Glomerular endothelial cell (primary cell): ENCODE measurements at places on chromosomes 1 and 21. TPM values are rescaled to one million over a fixed set of nuclear protein-coding genes. Genes with fewer than 3 reads are reported as not detected.

DRAXIN gene
- 0.29 and 0.68 TPM in 2 replicates for total RNA-seq

DNA sequence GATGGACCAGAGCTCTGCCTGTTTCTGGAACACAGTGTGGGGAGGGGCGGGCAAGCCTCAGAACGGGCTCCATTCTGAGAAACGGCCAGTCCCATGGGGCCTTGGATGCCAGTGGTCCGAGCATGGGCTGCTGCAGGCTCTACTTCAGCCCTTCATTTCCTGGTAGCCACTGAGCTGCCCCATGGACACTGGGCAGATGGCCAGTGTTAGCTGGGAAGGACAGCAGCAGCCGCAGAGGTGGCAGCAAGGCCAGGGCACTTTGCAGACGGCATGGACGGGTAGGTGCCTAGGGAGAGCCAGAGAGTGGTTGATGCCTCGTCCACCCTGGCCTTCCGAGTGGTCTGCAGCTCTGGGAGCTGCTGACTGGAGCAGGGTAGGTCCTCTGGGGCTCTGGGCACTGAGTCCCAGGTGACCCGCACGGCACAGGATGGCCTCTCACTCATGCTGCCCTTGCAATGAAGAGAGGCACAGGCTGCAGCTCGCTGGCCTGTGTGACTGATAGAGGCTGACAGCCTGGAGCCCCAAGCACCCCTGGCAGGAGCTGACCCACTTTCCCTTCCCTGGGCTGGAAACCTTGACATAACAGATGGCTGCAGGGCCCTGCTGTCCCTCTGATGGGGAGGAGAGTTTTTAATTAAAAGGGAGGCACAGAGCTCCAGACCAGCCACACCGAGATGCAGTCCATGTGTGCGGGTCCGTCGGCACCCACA is 87.7 kb upstream of the COL6A1 start:
- DNase-seq, result no peak

GRCh38 chr1:117695796-117696490 is 90.1 kb downstream of the TENT5C start:
- DNase-seq, result no peak

GRCh38 chr1:12276225-12276624 is 46.4 kb downstream of the VPS13D start:
- DNase-seq, result no peak

GRCh38 chr1:155529929-155530328 is 32.7 kb downstream of the ASH1L start:
- DNase-seq, result no peak

SAMSN1 gene
- 0.15 and 0.23 TPM in 2 replicates for total RNA-seq
